ENCODE measurements at places on chromosomes 5 and 9.

GRCh38 chr5:173972925-173973615 lies 15.9 kb upstream of the C5orf47 start:
- peak; percentile 65 for DNase-seq

DNA sequence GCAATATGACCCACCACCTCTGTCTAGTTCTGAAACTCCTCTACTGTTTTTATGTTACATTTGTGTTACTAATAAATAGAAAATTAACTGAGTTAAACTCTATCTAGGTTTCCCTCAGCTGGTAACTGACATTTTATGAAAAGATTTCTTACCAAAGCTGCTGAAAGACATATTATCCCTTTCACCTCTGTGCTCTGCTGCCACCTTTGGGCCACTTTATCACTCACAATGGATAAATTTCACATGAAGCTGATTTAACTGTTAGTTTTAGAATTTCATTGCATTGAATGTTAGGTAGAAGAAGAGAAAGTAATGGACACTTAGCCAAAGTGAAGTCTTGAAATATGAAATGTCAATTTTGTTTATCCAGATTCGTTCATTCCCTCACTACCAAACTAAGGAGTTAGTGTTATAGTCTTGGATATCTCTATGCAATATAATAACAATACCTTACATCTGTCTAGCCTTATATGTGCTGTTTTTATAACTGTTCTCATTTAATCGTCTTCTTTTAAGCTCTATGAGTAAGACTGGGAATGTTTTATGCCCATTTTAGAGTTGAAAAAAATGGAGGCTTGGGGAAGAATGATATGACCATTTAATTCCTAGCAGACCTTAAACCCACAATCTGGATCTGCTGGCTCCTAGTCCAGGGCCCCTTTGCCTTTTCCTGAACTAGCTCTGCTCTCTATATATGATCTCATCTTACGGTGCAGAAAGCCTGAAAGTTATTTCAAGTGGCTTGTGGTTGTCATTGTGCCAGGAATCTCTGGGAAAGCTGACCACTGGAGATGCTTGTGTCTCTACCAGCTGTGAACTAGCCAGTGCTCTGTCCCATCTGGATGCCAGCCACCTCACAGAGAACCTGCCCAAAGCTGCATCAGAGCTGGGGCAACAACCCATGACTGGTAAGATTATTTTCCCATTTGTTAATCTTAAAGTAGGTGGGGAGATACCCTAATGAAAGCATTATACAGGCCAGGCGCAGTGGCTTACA lies 97.1 kb downstream of the GOLPH3 start:
- no peak for DNase-seq

- no peak for DNase-seq
These were observed 689 bp downstream of the CNTRL start for GRCh38 chr9:121075251-121076036.

GRCh38 chr5:153919161-153919560 lies 119.5 kb downstream of the FAM114A2 start:
- no peak for DNase-seq

GRCh38 chr9:81848472-81848871 lies 79.8 kb upstream of the SPATA31D4 start:
- no peak for DNase-seq

DNA sequence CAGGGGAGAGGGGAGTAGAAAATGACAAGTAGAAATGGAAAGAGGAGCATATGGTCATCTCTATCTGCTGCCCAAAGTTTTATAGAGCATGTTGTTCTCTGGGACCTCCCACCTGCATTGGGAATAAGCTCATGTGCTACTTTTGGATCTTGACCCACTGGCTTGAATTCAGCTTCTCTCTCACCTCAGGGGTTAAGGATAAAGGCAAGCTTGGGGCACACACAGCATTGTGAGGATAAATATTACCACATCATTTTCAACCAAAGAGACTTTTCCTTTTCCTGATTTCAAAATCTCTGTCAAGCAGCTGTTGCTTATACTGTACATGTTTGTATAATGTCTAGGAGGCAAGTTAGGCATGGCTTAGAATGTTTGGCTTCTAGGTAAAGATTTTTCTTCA lies 16.6 kb downstream of the ATP10B start:
- DNase-seq: no peak

GRCh38 chr5:169707686-169708085 lies 70.6 kb downstream of the DOCK2 start:
- no peak for DNase-seq

DNA sequence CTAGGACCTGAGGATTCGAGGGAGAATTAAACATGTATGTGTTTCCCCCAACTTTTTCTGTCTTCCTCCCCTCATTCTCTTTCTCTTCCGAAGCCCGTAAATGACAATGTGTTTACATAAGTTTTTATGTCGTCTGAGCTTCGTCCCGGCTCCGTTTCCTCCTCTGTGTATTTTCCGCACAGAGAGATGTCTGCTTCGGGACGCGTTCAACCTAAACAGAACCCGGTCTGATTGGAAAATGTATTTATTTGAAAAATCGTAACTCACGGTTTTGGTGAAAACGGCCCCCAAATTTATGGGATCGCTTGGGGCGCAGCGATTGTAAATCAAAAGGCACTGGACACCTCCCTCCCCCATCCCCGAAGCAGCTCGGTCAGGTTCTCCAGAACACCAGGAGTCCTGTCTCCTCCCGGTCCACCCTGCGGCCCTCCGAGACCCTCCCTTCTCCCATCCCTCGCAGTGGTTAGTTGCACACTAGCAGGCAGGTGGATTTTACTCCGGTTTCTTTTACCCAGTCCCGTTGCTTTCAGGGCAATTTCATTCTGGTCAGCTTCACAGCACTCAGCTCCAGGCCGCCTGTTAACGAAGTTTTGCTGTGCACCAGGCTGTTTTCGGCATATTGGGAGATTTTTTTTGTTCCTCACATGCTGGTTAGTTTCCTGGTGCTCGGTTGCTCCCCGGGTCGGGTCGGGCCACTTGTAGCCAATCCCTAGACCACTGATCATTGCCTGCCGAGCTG lies 5.8 kb upstream of the HAND1 start:
- DNase-seq: no peak

DNA sequence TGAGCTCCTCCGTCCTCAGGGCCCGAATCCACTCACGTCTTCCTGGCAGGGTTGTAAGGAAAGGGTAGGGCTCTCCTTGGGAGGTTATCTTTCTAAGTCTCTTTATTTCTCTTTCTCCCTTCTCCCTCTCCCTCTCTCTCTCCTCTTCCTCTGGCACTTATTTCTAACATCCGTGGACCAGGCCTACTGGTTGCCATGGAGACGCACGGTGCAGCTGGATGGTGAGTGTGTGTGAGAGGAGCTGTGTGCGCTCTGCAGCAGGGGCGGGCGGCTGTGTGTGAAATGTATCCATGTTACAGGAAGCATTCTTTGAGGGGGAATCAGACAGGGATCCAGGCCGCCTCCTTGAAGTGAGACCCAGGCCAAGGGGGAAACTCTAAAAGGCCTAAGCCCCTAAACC lies 32.2 kb downstream of the PCDH1 start:
- DNase-seq: no peak

DNA sequence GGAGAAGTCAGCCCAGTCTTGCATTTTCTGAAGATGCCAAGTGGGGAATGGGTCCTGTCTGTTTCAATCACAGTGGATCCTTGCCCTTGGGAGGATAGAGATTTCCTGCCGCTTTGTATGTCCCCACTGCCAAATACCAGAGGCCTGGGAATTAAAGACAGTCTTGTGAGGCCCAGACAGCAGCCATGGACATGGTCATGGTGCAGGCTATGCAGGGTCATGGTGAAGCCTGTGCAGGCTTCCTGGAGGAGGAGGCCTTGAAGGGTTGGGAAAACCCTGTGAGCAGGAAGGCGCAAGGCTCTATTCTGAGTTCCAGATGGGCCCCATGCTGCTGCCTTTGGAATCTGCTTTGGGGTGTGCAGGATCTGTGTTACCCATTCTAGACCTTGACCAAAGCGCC lies 57.3 kb upstream of the PITX1 start:
- no peak for DNase-seq

DNA sequence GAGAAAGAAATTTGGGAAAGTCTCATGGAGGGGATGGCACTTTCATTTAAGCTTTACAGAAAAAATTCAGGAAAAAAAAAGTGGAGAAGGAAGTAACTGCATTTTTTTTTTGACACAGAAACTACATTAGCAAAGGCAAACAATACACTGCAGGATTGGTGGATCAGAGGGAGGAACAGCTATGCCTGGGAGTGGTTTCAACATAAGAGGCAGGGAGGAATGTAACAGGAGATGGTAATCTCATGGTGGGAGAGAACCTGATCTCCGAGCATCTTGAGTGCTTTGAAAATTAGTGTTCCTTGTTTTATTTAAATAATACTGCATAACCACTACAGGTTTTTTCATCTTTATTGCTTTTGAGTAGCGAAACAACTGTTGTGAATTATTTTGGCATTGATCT lies 249.4 kb downstream of the FAM170A start:
- no peak for DNase-seq

GRCh38 chr5:142387024-142387682 lies 62.3 kb upstream of the SPRY4 start:
- DNase-seq: no peak

- no peak for DNase-seq
These were observed 55.8 kb downstream of the EPB41L4B start for GRCh38 chr9:109264877-109265587.

GRCh38 chr5:40799258-40799657 lies 1.1 kb upstream of the PRKAA1 start:
- no peak for DNase-seq

DNA sequence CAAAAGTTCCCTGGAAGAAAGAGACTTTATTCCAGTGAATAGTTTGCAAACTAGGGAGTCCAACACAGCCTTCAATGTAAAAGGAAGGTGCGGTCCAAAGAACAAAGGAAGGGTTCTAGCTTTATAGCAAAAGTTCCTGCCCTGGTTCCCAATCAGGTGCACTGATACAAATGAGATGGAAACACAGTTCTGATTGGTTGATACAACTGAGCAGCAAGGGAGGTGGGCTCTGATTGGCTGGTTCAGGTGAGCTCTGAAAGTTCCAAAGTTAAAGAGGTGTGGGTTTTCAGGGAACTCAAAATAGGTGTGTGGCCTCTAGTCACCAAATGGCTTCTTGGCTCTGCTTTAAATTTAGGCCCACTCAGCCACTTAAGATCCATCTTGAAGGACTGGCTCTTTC lies 43.1 kb downstream of the P4HA2 start:
- no peak for DNase-seq

- DNase-seq: no peak
These were observed 79.6 kb downstream of the GHR start for GRCh38 chr5:42502613-42503470.

DNA sequence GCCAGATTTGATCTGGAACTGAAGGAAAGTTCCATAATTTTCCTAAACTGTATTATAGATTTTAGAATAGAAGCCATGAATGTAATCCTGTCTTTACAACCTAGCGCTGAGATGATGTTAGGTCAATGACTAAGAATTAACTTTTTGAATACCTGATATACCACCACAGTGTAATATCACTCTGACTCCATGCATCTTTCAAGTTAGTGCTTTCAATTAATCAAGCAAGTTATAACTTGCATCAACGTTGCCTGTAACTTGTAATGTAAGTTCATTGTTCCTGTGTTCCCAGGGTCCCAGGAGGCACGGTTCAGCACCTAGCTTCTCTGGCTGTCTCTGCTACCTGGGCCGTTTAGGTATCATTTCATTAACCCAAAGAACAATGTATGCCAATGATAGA lies 139.3 kb downstream of the CSNK1G3 start:
- no peak for DNase-seq

DNA sequence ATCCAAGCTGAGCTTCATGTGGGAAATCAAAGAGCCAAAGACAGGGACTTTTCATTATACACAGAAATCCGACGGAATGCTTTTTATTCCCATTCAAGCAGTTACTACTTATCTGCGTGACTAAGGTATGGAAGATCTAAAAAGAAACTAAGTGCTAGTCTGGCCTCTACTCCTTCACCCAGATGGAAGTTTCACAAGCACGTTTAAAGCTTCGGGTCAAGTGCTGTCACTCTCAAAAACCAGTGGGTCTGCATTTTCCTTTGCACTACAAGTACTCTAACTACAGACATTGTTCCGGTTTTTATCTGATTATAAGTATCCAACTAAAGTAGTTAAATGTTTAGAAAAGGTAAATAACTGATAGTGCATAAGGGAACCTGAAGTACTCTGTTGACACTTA lies 13.7 kb upstream of the MTAP start:
- DNase-seq: no peak

DNA sequence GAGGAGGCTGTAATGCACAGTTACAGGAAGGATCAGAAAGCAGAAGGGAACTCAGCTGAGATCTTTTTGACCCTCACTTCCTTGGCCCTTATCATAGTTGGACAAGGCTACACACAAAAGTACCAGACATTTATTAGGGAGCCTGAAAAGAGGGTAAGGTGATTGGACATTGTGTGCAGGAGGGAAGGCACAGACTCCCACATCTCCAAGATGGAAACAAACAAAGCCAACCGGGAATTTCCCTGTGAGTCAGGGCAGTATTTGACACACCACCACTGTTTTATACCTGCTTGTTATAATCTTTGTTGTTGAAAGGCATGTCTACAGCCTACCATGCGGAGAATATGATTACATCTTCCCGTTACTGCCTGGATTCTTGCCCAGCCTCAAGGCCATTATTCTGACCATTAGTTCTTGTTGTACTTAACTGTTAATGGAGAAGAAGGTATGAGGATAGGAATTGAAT lies 3.0 kb upstream of the CCNG1 start:
- DNase-seq: no peak

- no peak for DNase-seq
These were observed 2.3 kb upstream of the OLFM1 start for GRCh38 chr9:135084881-135085760.

DNA sequence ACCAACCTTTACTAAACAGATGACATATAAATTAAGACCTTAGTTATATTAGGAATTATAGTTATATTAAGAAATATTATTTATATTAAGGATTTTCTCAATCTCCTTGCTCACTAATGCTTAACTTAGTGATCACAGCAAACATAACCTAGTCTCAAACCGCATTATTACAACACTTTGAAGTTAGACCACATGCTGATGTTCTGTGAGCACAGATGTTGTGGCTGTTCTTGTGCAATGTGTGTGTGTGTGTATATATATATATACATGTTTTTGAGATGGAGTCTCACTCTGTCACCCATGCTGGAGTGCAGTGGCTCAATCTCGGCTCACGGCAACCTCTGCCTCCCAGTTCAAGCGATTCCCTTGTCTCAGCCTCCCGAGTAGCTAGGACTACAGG lies 20.5 kb downstream of the ELP1 start:
- DNase-seq: no peak

DNA sequence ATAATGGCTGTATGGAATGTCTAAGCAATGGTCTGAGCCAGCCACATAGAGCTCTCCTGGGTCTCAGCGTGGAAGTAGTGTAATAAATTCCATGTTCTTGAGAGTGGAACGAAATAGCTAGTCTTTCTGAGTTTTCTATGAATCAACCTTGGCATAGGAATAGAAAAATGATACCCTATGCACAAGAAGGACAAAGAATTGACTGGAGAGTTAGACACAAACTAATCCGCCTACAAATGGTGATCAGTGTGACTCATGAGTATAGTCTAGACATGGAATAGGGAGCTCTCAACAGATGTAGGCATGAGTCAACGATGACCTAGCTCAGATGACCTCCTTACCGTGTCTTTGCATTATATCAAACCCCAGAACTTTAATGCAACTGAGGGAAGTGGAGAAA lies 256.8 kb upstream of the GRIN3A start:
- DNase-seq: no peak
